Karpas-422 (cell line): ENCODE measurements at places on chromosomes 4 and X.
A peak's percentile ranks its signal among the peaks of the same experiment; 100 is the strongest.

DNA sequence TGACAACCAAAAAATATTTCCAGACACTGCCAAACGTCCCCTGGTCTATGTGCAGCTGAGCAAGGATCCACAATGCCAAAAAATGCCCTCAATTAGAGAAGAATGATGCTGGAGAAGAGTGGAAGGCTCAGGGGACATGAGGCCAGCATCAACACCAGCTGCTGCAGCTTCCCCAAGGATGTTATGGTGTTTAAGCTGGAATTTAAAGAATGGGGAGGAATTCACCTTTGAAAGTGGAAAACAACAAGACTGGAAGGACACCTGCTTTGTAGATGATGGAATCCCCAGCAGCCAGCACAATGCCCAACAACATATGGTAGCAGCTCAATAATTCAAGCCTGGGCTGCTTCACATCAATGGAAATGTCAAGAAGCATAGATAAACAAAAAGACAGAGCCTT, 20.3 kb upstream of the SMPX start:
- DNase-seq: no peak

DNA sequence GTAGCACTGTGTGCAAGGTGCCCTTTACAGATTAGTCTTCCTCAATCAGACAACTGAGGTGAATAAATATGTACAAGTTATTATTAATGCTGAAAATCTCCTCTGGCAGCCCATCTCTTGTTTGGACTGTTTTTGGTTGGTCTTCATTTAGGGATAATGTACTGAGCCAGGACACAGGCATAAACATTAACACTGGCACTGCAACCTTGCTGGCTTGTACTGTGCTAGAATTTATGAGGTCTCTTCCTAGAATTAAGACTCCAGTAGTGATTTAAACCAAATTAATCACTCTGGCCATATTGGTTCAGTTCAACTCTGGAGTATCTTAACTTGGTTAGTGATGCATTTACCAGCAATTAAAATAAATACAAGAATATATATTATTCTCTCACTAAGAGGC, 244.7 kb upstream of the GK2 start:
- no peak for DNase-seq

DNA sequence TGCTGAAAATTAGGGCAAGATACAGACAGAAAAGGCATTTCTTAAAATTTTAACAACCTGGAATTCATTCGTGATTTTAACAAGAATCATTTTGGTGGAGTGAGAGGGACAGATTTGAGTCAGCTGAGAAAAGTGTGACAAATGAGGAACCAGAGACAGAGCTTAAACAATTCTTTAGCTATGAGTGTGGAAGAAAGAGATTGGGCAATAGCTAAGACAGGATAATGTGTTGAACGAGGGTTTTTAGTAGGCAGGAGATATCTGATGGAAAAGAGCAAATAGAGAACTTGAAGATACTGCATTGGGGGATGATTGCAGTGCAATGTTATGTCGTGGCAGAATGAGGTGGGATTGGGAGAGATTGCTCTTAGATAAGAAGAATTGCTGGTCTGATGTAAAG, 164.2 kb upstream of the SPRY1 start:
- no peak for DNase-seq

GRCh38 chr4:6339818-6340445, 70.3 kb downstream of the WFS1 start:
- no peak for DNase-seq

- DNase-seq: no peak
Measured at GRCh38 chr4:159149666-159150065, 46.8 kb downstream of the RAPGEF2 start.

GRCh38 chr4:39621582-39621981, 17.1 kb downstream of the SMIM14 start:
- no peak for DNase-seq

GRCh38 chrX:9749146-9749692, 16.4 kb downstream of the GPR143 start:
- peak; percentile 62 for DNase-seq

DNA sequence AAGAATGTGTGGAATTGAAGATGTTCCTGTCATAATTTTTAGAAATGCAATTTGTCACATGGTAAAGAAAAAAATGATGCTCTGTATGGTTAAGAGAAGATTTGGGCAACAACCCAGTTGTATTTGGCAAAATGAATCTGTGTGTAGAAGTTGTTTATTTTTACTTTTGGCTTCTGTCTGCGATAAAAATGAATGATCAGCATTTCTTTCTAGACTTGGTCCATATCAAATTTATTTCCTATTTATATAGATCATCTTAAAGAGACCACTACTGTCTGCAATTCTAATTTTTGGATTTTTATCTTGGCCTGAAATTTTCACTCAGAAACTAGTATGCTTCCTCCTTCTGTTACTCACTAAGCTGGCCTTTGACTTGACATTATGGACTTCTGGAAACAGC, 396.9 kb downstream of the FAM47A start:
- DNase-seq: no peak

- DNase-seq: no peak
Measured at GRCh38 chr4:42284030-42284429, 113.3 kb upstream of the SHISA3 start.

DNA sequence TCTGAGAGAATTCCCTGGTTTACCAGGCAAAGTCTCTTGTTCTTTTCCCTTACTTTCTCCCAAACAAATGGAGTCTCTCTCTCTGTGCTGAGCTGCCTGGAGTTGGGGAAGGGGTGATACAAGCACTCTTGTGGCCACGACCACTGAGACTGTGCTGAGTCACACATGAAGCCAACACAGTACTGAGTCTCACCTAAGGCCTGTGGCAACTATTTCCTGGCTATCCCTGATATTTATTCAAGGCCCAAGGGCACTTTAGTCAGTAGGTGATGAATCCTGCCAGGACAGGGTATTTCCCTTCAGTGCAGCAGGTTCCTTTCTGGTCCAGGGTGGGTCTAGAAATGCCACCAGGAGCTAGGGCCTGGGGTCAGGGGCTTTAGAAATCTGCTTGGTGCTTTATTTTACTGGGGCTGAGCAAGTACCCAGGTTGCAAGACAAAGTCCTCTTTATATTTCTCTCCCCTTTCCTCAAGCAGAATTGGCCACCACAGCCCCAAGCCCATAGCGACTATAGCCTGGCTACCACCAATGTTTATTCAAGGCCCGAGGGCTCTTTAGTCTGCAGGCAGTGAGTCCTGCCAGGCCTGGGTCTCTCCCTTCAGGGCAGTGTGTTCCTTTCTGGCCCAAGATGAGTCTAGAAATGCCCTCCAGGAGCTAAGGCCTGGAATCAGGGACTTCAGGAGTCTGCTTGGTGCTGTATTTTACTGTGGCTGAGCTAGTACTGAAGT, 10.5 kb downstream of the ARL13A start:
- DNase-seq: no peak

DNA sequence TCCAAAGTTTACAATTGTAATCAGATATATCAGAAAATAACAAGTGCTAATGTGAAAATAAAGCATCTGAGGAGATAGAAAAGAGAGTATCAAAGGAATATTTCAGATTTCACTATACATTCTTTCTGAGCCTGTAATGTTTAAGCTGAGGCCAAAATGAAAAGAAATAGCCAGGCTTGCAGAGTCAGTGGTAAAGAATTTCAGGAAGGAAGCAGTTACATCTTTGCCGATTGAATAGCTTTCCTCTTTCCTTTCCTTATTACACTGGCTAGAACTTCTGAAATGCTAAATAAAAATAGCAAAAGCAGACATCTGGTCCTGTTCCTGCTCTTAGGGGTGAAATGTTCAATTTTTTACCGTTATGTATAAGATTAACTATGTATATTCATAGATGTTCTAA, 1441.6 kb upstream of the PCDH7 start:
- DNase-seq: no peak

- no peak for DNase-seq
Measured at GRCh38 chr4:110071466-110071865, 126.9 kb downstream of the ELOVL6 start.

- no peak for DNase-seq
Measured at GRCh38 chrX:42857766-42858165, 79.8 kb upstream of the PPP1R2C start.

DNA sequence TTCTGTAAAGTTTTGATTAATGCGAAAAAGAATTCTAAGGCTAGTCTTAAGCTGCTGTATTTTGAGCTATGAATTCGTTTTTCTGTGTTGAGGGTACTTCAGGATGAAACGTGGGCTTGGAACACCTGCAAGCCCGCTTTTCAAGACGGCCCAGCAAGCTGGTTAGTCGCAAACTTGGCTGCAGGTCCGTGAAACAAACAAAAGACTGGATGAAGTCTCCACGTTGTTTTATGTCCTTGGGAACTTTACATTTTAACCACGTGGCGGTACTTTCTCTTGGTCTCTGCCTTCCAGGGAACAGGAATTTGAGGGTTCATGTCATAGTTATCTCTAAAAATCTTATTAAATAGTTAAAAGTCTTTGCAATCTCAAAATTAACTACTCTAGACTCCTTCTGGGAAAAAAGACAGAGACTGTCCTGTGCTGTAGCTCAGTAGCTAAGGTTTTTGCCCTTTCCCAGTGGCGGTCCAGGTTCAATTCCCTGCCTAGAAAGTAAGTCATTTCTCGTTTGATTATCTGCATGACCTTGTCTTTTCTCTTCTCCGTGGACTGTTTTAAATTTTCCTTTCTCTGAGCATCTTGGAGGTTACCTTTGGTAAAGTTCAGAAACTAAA, 21.0 kb downstream of the TENM3 start:
- no peak for DNase-seq

DNA sequence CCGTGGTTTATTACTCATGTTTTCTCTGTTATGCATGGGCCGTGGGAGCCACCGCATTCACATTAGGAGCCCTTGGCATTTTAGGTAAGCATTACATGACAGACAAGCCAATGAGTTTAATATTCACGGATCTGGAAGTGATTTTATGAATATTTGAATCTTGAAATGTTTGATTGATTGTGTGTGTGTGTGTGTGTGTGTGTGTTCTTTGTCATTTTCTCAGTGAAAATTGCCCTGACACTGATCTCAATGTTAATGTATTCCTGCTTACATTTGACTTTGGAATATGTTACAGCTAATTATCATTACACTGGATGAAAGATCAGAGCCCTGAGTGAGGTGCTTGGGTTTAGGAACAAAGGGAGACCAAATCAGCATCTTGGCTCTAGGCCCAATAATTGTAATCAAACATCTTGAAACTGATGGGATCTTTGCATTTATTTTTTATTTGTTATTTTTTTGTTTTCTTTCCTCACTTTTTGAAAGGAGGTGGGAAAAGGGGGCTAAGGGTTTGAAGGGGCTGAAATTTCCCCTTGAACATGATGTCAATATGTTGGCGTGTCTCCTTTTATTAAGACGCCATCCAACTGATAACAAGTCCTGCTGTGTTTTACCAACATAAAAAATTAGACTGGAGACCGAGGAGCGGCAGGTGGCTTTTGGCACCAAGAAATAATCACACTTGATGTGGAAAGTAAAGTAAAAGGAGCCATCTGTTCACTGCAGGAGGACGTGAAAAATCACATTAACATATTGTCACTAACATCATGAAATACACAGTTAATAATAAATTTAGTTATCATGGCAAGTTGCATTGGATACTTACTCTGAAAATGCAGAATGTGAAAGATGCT, 5.2 kb upstream of the GK2 start:
- no peak for DNase-seq

GRCh38 chr4:14132301-14132700, 504.8 kb upstream of the BOD1L1 start:
- no peak for DNase-seq

DNA sequence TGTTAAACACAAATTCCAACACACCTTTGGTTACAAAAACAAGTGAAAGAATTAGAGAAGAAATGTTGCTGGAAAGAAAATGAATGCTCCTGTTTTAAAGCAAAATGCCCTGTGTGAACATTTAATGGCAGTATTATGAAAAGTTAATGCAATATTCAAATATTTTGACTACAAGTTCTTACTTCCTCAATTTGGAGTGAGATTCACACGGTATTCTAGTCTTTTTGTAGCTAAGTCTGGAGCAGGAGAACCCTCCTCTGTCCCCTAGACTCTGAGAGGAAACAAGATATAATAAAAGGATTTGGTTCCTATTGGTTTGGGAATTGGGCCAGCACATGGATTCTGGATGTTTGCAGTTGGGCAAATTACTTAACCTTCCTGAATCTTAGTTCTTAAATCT, 12.7 kb downstream of the MAD2L1 start:
- DNase-seq: peak; percentile 76

- no peak for DNase-seq
Measured at GRCh38 chrX:123731987-123732669, 724 bp downstream of the THOC2 start.

GRCh38 chrX:107448625-107448997, 841 bp upstream of the FRMPD3 start:
- DNase-seq: no peak

DNA sequence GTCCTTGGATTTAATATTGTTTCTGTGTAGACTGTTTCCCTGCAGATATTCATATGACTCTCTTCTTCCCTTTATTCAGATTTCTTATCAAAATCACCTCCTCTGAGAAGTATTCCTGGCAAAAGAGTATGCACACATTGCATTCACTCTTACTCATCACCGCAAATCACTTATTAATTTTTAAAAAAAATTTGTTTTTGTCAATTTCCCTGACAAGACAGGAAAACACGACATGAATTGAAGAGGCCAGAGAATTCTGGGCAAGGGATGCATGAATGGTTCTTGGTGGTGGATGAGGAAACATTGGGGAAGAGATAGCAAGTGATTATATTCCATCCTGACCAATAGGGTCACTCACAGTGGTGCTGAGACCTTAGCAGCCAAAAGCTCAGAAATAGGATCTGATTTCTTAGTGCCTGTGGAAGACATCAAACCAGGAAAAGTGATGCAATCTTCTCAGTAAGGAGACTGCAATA, 522.5 kb upstream of the AGA start:
- DNase-seq: no peak

- peak; percentile 95 for DNase-seq
Measured at GRCh38 chrX:153947009-153947769, 2.7 kb upstream of the RENBP start.

GRCh38 chr4:30172416-30172815, 547.8 kb upstream of the PCDH7 start:
- no peak for DNase-seq

DNA sequence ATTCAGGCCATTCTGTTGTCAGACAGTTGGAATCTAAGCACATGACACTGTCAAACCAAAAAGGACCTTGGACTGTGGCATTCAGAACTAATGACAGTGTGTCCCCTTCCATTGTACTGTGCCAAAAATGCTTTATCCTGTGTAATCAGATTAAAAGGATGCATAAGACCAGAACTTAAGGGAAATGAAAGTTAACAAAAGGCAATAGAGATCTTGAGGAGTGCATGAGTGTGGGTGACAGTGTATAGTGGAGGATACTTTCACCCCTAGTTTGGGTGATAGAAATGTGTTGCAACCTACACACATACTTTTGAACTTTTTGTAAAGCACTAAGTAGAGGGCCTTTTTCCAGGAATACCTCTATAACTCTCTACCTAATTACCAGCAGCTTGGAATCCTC, 4.5 kb downstream of the CYSLTR1 start:
- DNase-seq: peak; percentile 51

GRCh38 chr4:147139455-147140198, 194.0 kb upstream of the TTC29 start:
- DNase-seq: no peak

- no peak for DNase-seq
Measured at GRCh38 chr4:176525576-176525975, 205.8 kb downstream of the SPCS3 start.

- DNase-seq: no peak
Measured at GRCh38 chrX:21691512-21692018, 33.4 kb upstream of the KLHL34 start.
